ENCODE measurements at places on chromosomes 1 and 21. TPM values are rescaled to one million over a fixed set of nuclear protein-coding genes. Genes with fewer than 3 reads are reported as not detected.

Gene ADCY10
- under 0.01 TPM for total RNA-seq

DNA sequence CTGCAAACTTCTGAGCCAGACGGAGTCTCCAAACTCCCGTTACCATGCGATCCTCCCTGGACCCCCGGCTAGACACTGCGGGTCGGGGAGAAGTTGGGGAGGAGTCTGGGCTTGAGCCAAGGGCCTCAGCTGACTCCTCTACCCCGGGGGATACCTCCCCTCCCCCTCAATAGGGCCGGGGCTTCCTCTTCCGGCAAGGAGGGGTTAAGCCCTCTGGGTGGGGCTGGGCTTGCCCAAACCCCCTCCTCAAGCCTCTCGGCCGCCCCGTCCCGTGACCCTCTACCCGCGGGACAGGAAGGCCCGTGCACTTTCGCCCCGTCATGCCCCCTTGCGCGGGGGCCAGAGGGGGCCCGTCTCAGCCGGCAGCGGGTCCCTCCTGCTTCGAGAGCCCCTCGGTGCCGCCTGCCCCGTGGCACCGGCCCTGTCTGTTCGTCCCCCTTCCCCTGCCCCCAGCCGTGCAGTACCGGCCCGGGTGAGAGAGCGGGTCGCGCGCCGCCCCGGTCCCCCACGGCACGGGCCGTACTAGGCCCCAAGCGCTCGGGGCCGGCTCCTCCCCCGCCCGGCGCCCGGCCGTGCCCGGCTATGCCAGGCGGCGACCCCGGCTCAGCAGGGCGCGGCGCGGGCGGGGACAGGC is 652 bp downstream of the ARL8A start:
- DNase-seq, result no peak

DNA sequence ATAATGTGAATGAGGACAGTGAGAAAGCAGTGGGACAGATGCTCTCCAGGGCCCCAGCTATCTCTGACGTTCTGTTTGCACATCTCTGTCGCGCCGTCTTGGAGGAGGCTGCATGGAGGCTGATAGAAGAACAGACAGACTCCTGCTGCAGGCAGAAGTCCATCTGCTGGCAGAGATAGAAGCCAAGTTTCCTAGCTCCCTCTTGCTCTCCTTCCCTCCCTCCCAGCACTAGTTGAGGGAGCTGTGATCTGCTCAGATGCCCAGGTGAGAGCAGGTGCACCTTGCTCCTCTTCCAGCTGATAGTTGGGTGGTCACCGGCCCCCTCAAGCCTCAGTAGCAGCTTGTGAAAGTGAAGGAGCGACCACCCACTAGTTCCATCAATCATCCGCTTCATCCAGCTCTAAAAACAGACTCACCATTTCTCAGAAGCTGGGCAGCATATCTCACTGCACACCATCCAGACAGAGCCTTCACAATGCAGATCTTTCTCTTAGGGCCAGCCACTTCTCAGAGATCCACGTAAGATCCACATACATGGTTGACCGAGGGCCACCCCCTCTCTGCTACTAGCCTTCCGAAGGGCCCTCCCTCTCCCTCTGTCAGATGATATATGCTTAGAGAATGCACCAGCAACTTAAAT is 12.9 kb downstream of the LRRN2 start:
- DNase-seq, result no peak

- DNase-seq, result no peak
These were observed 15.0 kb downstream of the IFNAR2 start for GRCh38 chr21:33244779-33245105.

DNA sequence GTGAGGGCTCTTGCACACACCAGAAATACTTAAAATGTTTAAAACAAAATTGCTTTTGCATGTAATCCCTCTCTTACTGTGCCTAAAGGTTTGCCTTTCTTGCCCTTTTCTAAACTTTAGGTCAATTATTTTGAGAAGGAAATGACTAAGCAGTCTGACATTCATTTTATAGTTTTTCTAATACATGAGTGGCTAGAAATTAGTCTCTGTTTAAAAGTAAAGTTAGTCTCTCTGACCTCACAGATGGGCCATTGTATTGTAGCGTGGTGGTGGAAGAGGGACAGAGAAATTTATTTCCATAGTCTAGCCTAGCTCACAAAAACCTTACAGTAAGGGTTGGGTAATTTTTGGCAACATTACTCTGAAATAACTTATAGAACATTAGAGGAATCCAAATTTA is 3.6 kb upstream of the COL11A1 start:
- peak; percentile 13 for DNase-seq

- DNase-seq, result no peak
These were observed 4.9 kb upstream of the DMRTA2 start for GRCh38 chr1:50427818-50428779.

All from IMR-90 (cell line).